Right lung (tissue), 10 donors: ENCODE measurements at places on chromosomes 7 and 10. TPM values are rescaled to one million over a fixed set of nuclear protein-coding genes. Genes with fewer than 3 reads are reported as not detected.

- no peak for DNase-seq
These were observed 80.0 kb upstream of the PRKAR2B start for GRCh38 chr7:106964466-106964865.

- DNase-seq, result no peak
These were observed 847 bp downstream of the GARS1 start for GRCh38 chr7:30595436-30596013.

Gene CCDC3
- 11.2 TPM for polyA plus RNA-seq

Gene ADCK2
- polyA plus RNA-seq, result 14.5 TPM

DNA sequence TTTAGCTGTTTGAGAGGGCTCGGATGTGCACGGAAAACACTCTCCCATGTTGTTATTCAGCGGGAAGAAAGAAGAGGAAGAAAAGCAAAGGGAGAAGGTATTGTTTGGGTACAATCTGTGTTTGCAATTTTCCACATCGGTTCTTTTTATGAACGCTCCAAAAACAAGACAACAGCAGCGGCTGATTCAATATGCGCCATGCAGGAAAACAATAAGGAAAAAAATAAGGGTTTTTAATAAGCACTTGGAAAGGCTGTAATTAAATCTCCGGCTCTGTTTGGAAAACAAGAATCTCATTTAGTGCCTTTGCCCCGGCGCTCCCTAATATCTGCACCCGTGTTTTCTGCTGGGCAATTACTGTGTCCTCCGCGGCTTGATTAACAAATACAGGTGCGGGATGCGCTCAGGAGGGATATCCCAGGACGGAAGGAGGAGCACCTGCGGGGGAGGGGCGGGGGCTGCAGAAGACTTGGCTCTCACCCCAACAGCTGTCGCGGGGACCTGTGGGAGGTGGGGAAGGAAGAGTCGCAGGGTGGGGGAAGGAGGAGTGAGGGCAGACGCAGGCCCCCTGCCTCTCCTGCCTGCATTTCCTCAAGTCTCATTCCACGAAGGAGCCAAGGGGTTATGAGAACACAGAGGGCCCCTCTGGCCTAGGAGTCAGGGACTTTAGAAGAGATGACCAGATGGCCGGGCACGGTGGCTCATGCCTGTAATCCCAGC lies 181.5 kb upstream of the PODXL start:
- DNase-seq, result no peak

DNA sequence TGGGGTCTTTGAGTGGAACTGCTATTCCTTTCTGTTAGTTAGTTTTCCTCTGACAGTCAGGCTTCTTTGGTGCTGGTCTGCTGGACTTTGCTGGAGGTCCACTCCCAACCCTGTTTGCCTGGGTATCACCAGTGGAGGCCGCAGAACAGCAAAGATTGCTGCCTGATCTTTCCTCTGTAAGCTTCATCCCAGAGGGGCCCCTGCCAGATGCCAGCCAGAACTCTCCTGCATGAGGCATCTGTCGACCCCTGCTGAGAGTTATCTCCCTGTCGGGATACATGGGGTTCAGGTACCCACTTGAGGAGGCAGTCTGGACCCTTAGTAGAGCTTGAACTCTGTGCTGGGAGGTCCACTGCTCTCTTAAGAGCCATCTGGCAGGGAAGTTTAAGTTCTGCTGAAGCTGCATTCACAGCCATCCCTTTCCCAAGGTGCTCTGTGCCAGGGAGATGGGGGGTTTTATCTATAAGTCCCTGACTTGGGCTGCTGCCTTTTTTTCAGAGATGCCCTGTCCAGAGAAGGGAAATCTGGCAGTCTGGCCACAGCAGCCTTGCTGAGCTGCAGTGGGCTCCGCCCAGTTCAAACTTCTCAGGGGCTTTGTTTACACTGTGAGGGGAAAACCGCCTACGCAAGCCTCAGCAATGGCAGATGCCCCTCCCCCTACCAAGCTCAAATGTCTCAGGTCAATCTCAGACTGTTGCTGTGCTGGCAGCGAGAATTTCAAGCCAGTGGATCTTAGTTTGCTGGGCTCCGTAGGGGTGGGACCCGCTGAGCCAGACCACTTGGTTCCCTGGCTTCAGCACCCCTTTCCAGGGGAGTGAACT lies 89.7 kb upstream of the CDK6 start:
- no peak for DNase-seq

Gene NFKB2
- 23.1 TPM for polyA plus RNA-seq

Gene NRCAM
- polyA plus RNA-seq, result 34.9 TPM

- no peak for DNase-seq
These were observed 62.4 kb upstream of the GDF10 start for GRCh38 chr10:47237316-47238260.

- DNase-seq, result no peak
These were observed 62.6 kb downstream of the DOCK4 start for GRCh38 chr7:112143582-112143981.

- DNase-seq, result no peak
These were observed 41.9 kb upstream of the SMARCD3 start for GRCh38 chr7:151290355-151290760.

GRCh38 chr10:84265418-84265817 lies 20.6 kb downstream of the RGR start:
- no peak for DNase-seq

Gene SLC39A12
- polyA plus RNA-seq, result not detected

DNA sequence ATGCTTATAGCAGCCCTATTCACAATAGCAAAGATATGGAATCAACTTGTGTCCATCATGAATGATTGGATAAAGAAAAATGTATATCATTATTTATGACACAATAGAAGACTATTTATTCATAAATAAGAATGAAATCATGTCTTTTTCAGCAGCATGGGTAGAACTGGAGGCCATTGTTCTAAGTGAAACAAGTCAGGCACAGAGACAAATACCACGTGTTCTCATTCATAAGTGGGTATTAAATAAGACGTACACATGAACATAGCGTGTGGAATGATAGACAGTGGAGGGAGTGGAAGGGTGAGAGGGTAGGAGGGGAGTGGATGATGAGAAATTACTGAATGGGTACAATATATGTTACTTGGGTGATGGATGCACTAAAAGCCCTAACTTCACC lies 762.4 kb downstream of the REEP3 start:
- DNase-seq, result no peak

GRCh38 chr7:106270122-106270977 lies 14.4 kb downstream of the NAMPT start:
- no peak for DNase-seq

DNA sequence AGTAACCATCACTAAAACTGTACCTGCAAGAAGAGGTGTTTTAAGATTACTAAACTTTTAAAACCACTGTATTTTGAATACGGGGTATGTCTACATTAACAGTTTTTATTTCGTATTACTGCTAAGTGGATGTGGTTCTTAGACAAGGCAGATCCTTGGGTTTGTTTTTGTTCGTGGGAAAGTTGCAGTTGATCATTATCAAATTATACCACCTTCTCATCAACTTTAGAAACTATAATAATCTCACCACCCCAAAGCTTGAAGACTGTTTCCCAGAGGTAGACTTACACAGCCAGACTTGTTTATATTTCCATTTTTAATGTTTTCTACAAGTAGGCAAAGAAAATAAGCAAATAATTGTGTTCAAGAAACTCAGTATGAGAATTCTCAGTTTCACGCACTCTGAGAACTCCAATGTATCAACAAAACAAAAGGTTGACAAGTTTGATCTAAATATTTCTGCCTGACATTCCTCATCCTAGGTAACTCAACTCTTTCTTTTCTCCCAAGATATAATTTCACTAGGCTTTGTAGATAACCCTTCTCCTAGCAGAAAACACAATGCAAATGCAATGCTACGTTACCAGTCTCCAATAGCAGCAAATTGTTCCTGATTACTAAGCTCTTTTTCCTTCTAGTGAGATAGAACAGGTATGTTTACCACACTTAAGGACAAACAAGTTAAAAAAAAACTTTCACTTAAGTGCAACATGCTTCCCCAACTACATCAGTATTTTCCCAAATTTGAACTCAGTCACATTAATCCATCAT lies 36.0 kb downstream of the IGF2BP3 start:
- no peak for DNase-seq

Gene STOX1
- 5.5 TPM for polyA plus RNA-seq

DNA sequence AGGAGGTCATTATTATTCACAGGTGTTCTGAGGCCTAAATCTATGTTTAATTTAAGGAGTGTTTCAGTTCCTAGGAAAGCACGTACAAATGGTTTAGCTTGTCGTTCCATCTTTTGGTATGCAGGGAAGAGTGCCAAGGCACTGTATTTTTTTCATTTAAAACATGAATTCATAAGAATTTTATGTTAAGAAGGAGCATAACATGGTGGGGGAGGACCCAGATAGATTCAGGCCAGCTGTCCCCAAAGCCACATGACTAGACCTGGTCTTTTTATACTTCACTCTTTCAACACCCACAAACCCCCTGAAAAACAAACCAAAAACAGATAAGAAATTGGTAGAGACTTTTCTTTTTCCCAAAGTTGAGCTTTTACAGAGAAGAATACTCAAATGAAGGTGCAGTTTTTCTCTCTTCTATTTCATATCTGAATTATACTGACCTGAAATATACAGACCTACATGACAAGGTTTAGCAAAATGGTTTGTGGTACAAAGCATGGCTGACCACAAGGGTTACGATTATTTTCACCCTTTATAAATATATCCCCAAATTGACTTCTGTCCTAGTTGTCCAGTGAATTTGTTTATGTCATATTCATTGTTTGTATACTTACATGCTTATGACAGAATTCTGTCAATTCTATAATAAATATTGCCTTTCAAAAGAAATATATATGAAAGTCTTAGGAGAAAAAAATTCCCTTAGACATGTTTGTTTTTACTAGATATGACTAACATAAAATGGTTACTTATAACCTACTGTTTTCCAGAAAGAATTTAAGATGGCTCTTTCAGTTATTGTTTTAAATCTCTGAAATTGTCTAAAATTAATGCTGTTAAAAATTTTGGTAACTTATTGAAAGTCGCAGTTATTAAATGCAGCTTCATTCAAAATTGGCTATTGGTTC lies 71.3 kb downstream of the AP3M1 start:
- DNase-seq, result no peak

Gene KCNMA1
- 3.8 TPM for polyA plus RNA-seq

DNA sequence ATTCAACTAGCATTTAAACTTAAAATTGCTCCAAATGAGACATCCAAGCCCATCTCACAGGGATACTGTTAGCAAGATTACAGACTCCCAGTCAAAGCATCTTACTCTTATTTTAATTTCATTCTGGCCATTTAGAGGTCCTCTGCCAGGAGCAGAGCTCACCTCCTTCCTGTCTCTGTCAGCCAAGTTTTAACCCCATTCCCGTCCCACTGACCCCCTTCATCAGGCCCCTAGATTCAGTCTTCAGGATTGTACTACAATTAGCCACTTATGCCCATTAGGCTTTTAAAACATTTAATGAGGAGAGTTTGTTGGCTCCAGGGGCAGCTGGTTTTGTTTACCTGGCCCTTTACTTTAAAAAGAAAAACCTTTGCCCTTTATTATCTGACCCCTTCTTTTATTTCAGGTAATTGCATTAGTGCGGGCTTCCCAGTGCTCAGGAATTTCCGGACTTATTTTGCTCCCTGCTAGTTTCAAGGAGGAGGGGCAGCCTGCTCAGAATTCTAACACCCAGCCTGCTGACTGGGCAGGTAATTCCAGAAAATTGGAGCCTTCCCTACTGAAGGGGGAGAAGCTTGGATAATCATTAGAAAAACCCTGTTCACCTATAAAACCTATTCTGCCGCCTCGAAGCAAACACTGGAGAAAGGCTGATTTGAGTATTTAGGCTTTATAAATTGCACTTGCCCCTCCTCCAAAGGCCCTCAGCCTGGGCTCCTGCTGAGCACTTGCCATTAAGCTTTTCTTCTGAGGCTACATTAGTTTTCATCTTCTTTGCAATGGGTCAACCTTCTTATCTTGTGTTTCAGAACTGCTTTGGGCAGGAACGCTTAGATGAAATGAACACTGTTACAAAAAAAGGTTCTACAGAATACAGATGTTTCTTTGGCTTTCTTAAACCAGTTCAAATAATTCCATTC lies 200.5 kb upstream of the HPS1 start:
- DNase-seq, result no peak

DNA sequence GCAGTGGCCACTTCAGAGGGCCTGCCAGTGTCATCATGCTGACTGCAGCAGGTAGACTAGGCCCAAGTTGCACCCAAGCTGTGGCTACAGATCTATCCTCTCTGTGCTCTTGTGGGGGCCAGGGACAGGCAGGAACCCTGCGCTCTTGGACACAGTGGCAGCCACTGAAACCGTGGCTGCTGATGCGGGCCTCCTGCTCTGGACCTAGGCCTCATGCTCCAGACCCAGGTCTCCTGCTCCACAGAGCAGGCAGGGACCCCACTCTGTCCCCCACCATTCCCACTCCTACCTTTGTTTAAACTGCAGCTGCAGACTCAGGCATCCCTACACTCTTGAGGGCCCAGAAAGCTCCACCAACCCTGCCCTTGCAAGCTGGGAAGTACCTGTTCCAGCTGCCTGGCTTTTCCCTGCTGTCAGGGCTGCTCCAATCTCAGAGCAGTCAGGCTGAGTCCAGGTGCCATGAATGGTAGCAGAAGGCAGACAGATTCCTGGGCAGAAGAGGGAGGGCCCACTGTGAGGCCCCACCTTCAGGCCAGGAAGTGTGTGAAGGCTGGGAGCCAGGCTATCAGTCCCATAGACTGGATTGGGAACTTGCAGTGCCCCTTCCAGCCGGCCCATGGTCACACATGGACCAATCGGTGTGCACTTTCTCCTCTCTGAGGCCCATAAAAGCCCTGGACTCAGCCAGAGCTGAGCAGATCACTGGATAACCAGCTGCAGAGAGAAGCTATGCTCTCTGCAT lies 634.0 kb upstream of the SEMA3D start:
- no peak for DNase-seq

DNA sequence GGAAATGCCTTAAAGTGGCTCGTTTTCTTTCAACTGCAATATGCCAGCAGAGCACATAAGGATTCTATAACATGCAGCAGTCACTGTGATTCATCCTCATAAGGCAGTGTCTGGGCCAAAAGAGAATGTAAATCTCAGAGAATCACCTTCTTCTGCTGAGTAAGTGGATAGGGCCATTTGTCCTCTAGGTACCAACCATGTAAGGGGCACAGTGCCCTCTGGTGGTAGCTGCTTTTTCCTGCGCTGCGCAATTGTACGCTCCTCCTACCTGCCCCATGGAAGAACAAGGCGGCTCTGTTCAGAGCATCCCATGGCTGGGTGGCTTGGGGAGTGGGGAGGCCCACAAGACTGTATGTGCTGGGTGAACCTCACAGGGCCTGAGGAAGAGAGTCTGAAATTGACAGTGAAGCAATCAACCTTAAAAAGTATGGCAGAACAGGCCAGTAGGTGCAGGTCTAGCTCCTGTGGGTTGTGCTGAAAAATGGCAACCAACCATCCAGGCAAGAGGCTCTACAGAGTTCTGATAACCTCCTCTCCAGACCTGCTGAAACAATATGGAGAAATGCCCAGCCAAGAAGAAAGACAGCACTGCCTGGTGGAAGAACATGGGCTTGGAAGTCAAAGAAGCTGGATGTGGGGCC lies 78.6 kb upstream of the C10orf90 start:
- DNase-seq, result peak; percentile 70

Gene SEMA3C
- polyA plus RNA-seq, result 102 TPM

- no peak for DNase-seq
These were observed 36.9 kb downstream of the ZPBP start for GRCh38 chr7:50056131-50056530.
